Activated effector memory CD4-positive, alpha-beta T cell treated with Interleukin-2 at 50 U/mL for 16 hours (primary cell): ENCODE measurements at places on chromosomes 11 and 22.
A peak's percentile ranks its signal among the peaks of the same experiment; 100 is the strongest.

DNA sequence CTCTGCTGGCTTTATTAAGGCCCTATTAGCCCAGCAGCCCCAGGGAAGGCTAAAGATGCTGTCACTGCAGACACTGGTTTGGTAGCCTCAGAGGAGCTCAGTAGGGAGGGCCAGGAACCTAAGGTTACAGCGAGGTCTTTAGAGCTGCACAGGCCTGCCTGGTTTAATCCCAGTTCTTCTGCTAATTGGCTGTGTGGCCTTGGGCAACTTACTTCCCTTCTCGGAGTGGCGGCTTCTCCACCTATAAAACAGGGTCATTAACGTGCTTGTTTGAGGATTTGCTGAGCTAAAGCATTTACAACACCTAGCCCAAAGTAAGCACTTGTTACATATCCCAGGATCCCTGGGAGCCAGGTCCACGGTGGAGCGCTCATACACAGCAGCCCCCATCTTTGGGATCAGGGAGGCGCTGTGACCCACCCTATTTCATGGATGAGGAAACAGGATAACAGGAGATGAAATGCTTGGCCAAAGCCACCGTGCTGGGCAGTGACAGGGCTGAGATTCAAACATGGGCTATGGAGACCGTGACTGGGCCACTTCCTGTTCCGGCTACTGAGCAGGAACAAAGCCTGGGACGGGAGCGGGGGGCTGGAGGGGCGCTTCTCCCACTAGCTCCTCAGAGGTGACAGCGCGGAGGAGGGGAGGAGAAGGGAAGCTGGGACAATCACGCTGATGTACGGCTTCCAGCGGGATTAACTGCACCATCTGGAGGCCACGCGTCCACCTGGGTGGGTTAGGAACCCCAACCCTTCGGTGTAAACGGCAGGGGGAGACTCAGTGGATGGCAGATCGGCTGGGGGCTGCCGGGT, 61.5 kb downstream of the IGLL1 start:
- DNase-seq: no peak

DNA sequence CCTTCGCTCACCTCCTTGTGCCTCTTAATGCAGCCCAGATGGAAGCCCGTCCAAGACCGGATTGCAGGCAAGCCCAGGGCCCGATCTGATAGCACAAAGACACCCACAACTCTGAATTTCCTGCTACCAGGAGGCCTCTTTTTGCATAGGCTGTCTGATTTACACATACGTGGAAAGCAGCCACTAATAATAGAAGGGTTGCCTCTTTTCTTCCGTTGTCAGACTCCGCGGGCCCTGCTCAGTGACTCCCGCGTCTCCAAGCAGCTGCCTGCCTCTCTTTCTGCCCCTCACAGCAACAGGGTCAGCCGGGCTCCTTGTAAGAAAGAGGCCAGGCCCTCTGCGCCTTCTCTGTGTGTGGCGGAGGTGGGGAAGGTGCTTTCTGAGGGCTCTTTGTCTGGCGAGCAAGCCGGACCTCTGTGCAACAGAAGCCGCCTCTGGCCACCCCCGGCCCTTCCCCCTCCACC, 26.7 kb downstream of the FLI1 start:
- DNase-seq: no peak

DNA sequence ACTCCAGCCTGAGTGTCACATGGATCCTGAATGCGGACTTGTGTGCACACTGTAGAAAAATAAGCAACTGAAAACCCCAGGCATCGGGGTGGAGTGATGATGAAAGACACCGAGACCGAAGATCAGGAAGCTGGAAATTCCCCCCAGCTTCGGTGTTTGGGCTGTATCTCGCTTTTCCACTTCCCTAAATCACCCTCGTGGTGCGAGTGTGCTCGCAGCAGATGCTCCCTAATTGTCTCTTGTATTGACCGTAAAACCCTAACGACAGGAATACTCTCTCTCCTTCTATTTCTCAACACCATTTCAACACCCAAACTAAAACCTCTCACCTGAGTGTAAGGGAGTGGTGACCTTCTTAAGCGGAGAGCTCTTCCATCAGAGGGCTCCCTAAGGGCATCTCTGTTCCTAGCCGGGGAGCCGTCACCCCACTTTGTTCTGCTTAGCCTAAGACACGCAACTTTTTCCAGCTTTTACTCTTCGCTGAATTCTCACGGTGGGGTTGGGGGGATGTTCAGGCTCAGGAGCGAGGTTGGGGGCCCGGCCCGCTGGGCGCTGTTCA, 635 bp upstream of the GRK3 start:
- DNase-seq: no peak

- DNase-seq: no peak
These were observed 14.3 kb downstream of the AMOTL1 start for GRCh38 chr11:94782446-94782845.

GRCh38 chr11:132054822-132055221, 684.4 kb downstream of the NTM start:
- DNase-seq: no peak

DNA sequence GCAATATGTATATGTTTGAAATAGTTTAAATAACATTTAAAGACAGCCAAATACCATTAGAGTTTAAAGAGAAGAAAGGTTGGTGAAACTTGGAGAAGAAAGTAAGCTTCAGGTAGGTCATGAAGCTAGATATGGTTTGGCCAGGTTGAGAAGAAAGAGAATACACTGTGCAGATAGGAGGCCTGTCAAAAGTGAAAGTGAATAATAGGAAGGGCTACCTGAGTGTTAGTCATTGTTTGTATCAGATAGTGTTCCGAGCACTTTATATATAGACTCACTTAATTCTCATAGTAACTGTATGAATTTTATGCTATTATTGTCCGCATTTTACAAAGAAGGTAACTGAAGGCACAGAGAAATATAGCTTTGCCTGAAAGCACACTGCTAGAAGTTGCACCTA, 56.9 kb downstream of the USP47 start:
- DNase-seq: no peak

DNA sequence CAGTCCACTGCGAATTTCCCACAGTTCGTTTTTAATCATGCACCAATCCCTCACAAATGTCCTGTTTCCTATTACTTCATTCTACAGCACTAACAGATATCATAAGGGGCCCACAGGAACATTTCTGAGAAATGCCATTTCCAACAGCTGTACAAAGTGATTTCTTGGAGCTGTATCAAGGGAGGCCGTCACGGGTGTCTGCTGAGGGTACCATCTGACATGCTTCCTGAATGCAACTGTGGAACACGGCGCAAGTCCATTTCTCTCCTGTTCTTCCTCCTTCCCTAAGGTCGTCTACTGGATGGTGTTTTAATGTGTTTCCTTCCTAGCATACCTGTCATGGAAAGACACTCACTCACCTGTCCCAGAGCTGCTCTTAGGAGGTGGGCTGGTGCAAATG, 320.7 kb downstream of the LARGE1 start:
- DNase-seq: no peak

DNA sequence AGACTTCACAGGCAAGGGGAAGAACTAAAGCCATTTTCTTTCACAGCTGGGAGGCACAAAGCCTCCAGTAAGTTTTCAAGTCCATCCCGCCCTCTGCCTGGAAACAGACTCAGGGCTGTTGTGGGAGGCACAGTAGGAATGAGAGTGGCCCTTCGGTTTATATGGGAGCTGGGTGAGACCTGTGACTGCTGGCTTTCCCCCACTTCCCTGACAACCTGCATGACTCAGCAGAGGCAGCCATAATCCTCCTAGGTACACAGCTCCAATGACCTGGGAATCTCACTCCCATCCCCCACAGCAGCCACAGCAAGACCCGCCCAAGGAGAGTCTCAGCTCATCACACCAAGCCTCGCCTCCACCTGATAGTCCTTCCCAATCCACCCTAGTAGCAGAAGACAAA, 12.1 kb upstream of the TMEM45B start:
- DNase-seq: no peak

- DNase-seq: no peak
These were observed 36.6 kb upstream of the PAX6 start for GRCh38 chr11:31847761-31848160.

DNA sequence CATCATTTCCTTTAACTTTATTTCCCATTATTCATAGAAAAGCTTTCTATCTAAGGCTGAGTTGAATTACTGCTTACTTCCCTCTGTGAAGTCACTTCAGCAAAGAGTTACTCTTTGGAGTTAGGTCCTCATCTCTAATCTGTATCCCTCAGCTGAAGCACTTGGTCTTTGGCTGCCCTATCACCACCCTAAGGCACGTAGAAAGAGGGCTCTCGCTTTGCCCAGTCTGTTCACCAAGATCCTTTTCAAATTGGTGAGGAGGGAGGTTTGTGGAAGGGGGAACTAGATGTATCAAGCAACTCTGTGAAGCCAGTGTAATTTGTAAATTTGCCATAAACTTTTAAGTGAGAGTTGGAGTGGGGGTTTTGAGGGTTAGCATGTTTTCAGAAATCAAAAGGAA, 43.4 kb downstream of the PAX6 start:
- no peak for DNase-seq

DNA sequence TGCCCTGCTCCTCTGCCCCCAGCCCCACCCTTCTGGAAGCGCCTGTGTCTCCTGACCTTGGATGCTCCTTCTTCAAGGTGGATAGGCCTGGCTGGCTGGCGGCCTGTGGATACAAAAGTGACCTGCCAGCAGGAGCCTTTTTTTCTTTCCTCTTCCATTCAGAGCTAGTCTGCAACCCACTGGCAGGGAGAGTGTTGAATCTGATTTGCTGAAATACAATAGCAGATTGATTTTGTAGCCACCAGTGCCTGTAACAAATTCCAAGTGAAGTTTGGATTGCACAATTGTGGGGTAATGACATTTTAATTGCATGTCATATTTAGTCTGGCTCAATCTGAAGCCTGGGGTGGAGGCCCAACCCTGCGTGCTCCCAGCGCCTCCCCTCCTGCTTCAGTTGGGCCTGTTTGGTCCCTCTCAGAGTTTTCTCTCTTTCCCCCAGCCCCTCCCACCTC, 97.2 kb downstream of the GRIK4 start:
- no peak for DNase-seq

- no peak for DNase-seq
These were observed 30.0 kb upstream of the MMP7 start for GRCh38 chr11:102560555-102561011.

DNA sequence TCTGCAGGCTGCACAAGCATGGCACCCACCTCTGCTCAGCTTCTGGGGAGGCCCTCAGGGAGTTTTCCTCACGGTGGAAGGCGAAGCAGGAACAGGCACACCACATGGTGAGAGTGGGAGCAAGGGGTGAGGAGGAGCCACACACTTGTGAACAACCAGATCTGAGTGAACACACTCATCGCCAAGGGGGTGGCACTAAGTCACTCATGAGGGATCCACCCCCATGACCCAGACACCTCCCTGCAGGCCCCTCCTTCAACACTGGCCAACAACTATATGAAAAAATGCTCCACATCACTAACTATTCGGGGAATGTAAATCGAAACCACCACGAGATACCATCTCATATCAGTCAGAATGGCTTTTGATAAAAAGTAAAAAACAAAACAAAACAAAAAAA, 722 bp upstream of the KRTAP5-2 start:
- peak; percentile 13 for DNase-seq

GRCh38 chr11:126604461-126604860, 249.0 kb downstream of the ST3GAL4 start:
- DNase-seq: no peak

- peak; percentile 44 for DNase-seq
These were observed 6.2 kb upstream of the IGSF22 start for GRCh38 chr11:18731949-18732821.

DNA sequence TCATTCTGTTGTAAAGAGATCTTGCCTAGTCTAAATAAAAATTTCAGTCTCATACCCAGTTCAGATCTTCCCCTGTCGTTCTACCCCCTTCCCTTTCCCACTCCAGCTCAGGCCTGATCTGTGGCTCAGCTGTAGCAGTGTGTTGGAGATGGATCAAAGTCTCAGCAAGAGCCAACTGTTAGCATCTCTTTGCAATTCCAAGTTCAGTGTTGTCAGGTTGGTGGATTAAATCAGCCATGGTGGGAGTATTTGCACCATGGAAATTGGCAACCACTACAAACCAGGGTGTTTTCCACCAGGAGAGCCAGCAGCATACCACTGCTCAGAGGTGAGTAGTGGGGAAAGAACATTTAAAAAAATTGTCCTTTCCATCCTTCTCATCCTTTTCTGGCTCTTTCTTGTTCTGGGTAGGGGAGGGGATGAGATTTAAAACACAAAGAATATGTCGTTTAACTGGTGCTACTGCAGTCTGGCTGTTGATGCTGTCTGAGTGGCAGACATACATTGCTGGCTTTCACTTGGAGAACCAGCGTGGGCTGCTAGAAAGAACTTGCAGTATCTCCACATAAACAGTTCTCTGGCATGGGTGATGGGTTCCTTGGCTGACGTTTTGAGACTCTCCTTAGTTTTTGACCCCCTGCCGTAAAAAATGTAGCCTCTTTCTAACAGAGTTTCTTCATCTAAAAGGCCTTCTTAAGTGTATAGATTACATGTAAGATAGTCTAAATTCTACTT, 514.1 kb downstream of the RAB38 start:
- DNase-seq: no peak

DNA sequence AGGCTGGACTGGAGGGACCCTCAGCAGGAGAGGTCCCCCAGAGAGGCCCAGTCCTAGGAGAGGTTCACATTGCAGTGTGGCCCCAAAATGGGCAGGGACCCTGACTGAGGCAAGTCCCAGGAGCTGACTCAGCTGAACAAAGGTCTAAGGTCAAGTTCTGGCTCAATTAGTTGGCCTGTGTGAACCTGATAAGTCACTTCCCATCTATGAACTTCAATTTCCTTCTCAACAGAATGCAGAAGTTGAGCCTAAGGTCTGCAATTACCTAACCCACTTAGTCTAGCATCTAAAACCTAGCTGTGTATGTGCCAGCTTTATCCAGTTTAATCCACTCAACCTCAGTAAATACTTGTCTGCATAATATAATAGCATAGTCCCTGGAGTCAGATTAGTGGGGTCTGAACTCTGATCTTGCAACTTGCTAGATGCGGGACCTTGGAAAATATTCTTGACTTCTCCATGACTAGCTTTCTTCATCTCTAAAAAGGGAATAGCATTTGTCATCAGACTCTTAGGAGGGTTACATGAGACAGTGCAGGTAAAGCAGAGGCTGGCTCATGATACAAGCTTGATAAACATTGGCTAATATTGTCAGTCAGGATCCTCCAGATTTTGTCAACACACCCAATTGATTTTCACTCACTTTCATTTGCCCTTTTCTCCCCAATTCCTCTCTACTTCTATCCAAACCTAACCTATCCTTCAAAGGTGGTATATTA, 465.5 kb downstream of the INSC start:
- no peak for DNase-seq

DNA sequence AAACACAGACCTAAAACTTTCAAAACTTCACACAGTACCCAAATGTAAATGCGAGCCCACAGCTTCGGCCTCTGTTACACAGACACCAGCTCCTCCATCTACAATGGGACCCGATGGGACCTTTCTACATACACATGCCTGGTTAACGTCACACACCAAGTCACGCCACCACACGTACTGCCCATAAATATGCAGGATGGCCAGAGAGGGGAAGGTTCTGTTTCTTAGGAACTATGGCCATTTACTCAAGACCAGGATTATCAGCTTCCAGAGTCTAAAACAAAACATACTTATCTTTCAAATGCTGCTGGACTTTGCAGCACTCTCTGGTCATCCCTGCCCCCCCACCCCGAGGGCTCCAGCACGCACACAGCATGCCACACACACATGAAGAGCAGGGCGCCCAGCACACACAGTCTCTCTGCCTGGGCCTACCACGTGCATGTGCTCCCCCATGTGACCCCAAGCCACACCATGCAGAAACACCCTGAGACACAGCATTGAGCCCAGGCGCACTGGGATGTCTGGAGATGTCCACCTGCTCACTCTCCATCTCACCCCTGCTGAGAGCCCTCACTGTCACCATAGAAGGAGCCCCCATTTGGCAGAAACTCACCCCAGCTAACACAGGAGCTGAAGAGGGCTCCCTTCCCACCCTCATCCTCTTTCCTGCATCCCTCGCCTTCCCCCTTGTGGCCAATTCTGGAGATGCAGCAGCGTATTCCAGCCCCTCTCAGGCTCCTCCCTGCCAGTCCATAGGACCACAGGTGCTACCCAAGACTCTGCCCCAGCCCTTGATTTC, 61.8 kb downstream of the SLC22A12 start:
- peak; percentile 44 for DNase-seq
